Astrocyte (in vitro differentiated cells and primary cell): ENCODE measurements at places on chromosomes 2 and 18.

GRCh38 chr2:2681711-2682251, 350.7 kb upstream of the MYT1L start:
- no peak for DNase-seq

DNA sequence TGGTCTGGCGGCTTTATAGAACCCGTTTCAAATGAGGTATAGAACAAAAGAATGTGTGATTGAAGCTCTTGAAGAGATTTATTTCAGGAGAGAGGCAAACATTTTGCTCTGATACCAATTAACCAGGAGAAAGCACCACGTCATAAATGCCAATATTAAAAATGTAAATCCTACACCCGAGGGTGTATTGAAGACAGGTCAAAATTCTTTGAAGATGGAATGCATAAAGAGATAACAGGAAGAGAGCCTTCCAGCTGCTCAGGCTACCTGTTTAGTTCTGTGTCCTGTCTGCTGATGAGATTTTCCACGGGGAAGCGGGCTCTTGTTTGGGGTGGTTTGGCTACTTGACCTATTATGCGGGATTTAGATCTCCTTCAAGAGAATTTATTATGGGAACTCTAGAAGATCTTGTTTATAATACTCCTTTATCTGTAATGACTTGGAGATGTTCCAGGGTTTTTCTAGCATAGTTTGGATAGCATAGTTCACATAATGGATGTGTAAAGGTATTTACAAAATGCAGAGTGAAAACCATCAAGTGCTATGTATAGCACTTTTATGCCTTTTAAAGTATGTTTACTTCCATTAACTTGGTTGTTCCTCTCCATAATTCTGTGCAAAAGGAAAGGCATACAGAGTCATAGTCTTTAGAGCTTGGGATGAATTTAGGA, 204.5 kb upstream of the SPRED2 start:
- DNase-seq: peak; percentile 45

GRCh38 chr18:11025671-11026070, 123.7 kb downstream of the PIEZO2 start:
- no peak for DNase-seq

DNA sequence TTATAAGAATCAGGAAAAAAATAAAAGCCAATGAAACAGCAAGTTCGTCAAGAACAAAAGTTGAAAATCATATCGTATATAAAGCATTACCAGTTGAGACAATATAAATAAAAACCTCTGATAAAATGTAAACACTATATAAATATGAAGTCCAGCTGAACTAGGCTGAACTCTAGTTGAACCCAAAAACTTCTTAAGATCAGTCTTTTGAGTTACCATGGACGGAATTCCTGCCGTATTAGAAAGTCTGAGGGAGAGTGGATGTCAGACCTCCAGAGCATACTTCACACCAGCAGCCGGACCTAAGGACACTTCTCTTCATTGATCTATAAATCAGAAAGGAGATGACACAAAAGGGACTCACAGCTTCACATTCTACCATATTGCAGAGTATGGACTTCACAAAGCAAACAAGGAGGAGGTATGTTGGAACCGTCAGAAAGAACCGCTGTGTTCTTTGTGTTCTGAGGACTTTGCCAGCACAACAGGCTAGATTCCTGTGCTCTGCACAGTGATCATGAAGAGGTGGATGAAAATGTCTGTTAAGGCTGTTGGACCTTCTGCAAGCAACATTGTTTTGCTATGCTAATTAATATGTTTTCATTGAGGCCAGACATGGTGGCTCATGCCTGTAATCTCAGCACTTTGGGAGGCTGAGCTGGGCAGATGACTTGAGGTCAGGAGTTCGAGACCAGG, 67.2 kb upstream of the SP5 start:
- DNase-seq: no peak

GRCh38 chr2:108555572-108555971, 21.3 kb downstream of the LIMS1 start:
- no peak for DNase-seq

DNA sequence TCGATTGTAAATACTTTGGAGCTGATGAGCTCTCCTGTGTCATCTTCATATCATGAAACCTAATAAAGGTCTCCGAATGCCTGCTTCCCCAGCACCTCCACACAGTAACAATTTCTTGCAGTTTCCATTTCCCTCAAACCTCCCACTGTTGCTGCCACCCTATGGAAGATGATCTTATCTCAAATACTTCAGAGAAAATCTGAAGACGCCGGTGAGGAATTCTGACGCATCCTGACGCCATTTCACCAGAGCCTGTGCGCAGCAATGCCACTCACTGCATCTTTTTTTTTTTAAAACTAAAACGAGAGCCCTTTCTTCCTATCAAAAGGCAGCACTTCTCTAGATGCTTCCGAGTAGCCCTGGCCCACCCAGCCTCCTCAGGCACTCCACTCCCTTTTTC, 31.9 kb upstream of the GNAL start:
- DNase-seq: no peak
